ENCODE measurements at places on chromosomes 7 and 10.
A peak's percentile ranks its signal among the peaks of the same experiment; 100 is the strongest.

GRCh38 chr10:128867210-128867609 is 599.8 kb upstream of the MGMT start:
- no peak for DNase-seq

DNA sequence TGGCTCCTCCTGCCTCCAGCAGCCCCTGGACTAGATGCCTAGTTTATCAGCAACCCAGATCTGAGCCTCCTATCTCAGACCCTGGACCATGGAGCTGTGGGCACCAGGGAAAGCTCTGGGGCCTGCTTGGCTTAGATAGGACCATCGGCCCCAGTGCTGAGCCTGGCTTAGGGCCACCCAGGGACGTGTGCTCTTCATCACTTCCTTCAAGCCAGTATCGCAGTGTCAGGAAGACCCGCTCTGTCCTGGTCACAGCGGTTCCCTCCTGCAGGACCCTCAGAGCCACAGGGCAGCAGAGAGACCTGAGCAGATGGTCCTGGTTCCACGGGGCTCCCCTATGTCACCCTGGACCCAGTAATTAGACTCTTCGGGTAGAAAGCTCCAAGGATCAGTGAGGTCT is 105.7 kb upstream of the FAM20C start:
- no peak for DNase-seq

- DNase-seq: no peak
Observed at GRCh38 chr7:122831436-122831835, 54.8 kb downstream of the CADPS2 start.

DNA sequence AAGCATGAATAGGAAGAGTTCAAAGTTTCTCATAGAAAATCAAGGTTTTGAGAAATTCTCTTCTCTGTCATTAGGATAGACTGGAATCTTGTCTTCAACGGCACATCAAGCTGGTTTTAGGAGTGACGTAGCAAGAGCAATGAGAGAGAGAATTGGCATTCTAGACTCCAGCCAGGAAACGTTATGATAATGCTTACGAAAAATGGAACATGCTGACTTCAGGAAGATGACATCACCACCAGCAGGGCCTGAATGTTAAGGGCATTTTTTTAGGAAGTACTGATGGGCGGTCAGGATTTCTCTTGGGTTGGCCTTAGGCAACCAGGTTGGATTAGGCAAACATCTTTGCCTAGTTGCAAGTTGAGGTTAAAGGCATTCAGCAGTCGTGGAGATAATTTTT is 213.2 kb upstream of the CTBP2 start:
- no peak for DNase-seq

- DNase-seq: peak; percentile 97
Observed at GRCh38 chr10:78756604-78757343, 312.0 kb upstream of the ZMIZ1 start.

GRCh38 chr10:72979709-72980108 is 25.1 kb upstream of the PLA2G12B start:
- DNase-seq: no peak

DNA sequence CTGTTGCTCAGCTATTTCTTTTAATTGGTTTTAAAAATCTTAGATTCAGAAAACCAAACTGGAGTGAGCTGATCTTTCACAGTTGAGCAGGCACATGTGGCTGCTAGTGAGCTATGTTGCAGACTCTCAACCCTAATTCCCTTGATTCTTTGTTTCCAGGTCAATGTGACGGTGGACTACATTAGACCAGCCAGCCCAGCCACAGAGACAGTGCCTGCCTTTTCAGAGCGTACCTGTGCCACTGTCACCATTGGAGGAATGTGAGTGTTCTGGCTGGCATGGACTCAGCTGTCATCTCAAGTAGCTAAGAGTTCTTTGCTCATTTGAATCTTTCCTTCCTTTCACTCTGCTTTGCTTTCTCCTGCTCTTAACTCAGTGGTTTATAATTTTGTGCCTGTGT is 187.1 kb downstream of the LRRC4 start:
- no peak for DNase-seq

DNA sequence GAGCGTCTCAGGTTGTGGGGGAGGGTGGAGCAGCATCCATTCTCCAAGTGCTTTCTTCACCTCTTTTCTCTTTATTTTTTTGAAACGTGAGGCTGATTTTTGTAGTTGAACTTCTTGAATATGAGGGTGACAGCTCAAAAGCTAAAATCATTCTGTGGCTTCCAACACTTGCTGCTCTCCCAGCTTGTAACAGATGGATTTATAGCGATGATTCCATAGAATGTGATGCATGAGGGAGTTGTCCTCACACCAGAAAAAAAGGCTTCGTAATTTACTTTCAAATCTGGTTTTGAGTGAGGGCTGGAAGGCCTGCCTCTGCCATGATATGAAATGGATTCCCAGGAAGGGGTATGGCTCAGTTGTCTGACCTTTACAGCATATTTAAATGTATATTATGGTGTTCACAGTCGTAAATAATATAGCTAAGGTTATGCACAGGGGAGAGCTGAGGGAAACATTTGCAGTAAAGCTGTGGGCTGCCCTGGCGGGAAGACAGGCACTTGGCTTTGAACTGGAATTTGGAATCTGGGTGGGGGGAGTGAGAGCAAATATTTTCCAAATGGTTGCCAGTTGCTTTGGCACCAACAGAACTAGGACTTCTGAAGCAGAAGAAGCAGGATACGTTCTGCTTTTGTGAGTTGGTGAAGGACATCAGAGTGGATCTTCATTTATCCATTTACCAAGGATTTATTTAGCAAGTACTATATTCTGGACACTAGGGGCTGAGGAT is 166.7 kb downstream of the SORCS3 start:
- DNase-seq: no peak

GRCh38 chr10:7608001-7608400 is 58.8 kb downstream of the ITIH5 start:
- DNase-seq: no peak

DNA sequence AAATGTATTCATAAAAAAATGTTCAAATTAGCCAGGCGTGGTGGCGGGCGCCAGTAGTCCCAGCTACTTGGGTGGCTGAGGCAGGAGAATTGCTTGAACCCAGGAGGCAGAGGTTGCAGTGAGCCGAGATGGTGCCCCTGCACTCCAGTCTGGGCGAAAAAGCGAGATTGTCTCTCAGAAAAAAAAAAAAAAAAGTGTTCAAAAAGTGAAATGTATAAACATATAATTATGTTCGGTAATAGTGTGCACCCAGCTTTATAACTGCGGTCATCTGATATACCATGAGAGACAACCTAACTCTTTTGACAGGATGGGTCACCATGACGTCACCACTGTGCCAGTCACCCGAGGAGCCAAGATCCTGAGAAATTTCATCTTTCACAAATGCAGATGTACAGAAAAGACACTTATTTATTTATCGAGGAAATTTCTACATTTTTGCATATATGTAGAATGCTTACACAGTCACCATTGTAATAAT is 594 bp upstream of the RP9 start:
- DNase-seq: no peak

DNA sequence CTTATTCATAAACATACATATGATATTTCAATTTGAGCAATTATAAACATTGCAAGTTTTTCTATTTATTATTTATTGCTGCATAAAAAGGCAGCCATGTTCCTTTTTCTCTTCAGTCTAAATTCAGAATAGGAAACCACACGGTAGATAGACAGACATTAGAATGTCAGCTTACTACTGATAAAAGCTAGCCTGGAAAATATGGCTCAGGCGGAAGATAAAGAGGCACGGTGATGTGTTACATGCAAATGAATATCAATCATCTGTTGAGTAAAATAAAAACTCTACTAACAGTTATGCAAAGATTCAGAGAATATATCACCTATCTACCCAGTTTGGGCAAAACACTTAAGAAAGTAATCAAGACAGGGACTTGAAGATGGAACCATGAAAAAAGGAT is 73.5 kb upstream of the PDSS1 start:
- no peak for DNase-seq

DNA sequence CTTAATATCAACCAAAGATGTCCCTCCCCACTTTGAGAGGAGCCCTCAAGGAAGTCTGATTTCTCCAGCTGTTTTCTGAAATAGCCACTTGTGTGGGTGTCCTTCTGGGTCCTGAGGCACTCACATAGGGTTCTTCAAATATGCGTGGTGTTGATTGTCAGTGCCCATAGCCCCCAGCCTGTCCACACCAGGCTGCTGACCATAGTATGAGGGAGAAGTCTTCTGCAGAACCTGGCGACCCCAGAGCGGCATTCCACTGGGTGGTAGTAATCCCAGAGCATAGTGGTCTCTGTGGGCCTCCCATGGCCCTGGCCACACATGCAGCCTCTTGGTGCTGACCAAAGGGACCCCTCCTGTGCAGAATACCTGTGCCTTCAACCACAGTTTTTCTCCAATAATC is 82.7 kb upstream of the MACROH2A2 start:
- no peak for DNase-seq

- DNase-seq: peak; percentile 50
Observed at GRCh38 chr10:77844713-77845445, 81.7 kb downstream of the DLG5 start.

- DNase-seq: no peak
Observed at GRCh38 chr7:35584990-35585389, 109.9 kb downstream of the HERPUD2 start.

DNA sequence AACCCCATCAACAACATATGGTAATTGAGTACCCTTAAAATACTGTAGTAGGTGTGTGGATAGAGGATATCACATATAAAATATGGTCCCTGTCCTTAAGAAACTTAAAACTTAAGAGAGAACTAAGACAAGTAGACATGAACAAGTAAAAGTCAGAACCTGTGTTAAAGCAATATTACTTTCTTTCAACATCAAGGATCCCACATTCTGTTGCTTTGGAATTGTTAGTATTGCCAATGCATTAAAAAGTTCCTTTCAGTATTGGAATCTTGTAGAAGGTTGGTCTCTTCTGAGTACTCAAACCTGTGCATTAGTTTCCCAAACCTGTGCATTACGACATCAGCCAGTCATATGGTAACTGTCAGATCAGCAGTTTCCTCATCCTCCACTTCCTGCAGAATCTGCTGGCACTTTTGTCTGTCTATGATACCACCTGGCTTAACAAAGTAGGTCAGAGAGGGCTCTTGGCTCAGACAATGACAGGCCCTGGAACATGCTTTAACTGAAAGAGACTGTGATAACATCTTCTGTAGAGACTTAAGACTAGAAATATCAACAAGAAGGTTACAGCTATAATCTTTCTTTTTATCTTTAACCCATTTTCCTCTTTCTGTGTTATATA is 56.5 kb downstream of the CCDC71L start:
- DNase-seq: no peak

DNA sequence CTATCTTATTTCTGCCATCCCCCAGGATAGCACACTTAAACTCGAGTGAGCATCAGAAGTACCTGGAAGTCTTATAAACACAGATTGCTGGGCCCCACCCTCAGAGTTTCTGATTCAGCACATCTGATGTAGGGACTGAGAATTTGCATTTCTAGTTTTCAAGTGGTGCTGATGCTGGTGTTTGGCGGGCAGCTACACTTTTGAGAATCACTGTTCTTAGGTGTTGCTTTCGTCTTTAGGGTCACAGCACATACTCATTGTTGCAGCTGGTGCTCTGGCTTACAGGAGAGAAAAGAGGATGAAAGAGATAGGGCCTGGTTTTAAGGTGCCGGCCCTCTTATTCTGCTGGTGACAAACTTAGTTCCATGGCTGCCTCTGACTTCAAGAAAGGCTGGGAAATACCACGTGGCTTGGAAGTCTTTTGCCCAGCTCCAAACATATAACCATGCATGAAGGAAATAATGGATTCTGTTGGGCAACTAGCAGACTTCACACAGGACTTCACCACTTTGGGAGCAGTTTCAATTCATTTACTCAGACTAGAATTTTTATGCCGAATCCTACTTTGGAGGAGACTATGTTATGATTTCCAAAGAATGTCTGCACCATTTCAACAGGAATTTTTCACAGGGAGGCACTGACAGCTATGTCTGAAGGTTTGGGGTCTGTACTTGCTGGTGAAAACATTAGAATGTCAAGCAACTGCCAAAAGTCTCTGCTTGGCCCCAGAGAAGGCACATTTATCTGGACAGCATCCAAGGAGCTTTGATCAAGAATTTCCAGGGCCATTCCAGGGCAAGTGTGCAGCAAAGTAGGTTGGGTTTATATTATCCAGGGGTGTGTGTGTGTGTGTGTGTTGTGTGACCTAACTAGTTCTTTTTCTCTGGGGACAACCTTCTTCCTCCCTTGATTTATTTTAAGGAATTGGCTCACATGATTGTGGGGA is 6.9 kb upstream of the MINDY4 start:
- DNase-seq: no peak

DNA sequence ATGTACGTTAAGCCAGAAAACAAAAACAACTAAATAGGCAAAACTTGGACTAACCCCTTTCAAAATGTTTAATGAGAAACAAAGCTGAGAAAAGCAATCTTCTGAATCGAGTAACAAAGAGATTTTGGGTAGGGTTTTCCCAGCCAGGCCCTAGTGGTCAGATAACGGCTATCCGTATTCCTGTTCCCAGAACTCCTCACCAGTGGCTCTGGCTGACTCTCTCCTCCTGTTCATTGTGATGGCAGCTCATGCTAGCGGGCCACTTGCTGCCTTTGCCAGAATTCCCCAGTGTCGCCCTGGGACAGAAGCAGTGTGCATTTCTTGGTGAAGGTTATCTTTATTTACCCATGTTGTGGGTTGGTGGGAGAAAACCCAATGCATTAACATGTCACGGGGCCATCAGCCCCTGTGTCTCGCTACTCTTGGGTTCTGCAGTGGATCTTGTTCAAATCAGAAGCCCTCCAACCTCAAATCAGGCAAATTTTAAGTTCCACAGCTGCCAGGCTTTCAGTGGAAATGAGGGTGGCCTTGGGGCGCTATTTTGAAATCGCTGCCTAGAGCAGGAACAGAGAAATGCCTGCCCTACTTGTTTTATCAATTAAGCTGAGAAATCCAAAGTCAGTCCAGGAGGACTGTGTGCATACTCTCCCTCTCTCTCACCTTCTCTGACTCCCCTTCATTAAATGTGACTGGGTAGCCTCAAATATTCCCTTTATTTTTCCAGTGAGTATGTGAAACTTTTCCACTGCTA is 164.5 kb upstream of the NPVF start:
- DNase-seq: no peak

- no peak for DNase-seq
Observed at GRCh38 chr7:69177461-69177861, 420.8 kb upstream of the AUTS2 start.

DNA sequence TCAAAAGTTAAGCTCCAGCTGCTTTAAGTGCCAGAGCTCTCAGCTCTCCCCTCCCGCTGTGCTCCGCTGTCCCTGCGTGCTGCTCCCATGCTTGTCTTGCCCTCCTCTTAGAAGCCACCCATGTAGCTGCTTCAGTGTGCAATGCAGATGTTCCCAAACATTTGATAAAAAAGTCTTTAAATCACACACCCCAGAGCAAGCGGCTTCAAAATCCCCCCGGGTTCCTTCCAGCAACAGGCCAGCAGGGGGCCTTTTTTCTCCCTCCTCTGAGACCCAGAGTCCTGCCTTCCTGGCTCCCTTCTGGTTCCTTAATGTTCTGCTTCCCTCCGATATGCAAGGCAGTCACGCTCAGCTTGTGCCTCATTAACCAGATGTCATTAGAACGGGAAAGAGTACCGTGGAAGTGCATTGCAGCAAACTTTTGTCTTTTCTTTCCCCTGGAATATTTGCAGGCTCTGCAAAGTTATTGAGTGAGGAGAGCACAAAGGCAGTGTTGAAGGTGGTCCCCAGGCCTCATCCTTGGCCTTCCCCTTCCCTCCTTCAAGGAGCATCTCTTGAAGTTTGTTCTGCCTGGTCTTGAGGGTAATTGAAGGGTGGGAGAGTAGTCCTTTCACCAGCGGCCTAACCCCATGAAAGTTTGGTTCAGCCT is 25.5 kb downstream of the LDB3 start:
- peak; percentile 52 for DNase-seq

GRCh38 chr10:95655571-95656290 is 780 bp downstream of the ALDH18A1 start:
- peak; percentile 9 for DNase-seq

GRCh38 chr10:8360814-8361509 is 306.5 kb downstream of the GATA3 start:
- no peak for DNase-seq

- DNase-seq: peak; percentile 85
Observed at GRCh38 chr7:82319674-82320118, 123.9 kb downstream of the CACNA2D1 start.
